CD4-positive, alpha-beta T cell treated with Interleukin-2 at 100 ng/mL for 4 hours (primary cell): ENCODE measurements at places on chromosomes 1 and 21.
A peak's percentile ranks its signal among the peaks of the same experiment; 100 is the strongest.

- no peak for DNase-seq
Observed at GRCh38 chr21:24955275-24955961, 651.9 kb downstream of the MRPL39 start.

DNA sequence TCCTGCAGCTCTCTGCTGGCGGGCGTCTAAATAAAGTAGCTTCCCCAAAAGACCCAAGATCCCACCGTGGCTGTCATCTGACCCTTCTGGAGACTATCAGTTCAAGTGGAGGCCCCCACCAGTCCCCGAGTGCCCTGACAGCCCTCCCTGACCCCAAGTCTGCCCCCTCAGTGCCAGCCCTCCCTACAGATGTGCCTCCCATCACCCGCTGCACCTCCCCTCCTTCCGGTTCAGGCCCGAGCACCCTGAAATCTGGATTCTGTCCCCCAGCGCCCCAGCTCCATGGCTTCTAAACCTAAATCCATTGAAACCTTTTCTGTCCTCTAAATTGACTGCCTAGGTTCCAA lies 595 bp downstream of the IL10RB start:
- DNase-seq = peak; percentile 34

DNA sequence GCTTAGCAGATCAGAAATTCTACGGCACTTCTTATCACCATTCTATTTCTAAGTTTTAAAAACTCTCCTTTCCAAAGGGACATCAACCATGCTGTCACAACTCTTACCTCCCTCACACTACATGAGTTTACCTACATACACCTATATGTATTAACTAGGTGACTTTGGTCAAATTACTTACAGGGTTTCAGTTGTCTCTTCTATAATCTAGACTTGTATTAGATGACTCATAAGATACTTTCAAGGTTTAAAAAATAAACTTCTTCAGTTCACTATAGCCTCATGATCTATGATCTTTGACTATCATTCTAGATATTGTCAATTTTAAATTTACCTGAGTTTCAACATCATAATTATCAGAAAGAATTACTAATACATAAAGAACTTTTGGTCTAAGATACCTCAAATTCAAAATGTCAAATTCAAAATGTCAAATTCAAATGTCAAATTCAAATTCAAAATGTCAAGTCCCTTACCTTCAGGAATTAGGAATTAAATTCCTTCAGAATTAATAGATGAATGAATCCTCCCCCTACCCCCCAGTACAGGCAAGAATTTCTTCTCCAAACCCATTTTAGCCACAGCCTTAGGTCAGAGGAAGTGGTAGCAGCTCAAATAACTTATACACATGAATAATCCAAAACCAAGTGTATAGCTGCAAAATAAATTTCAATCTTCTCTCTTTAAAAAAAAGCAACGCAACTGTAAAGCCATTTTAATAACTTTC lies 31.1 kb downstream of the OTUD7B start:
- DNase-seq = no peak

DNA sequence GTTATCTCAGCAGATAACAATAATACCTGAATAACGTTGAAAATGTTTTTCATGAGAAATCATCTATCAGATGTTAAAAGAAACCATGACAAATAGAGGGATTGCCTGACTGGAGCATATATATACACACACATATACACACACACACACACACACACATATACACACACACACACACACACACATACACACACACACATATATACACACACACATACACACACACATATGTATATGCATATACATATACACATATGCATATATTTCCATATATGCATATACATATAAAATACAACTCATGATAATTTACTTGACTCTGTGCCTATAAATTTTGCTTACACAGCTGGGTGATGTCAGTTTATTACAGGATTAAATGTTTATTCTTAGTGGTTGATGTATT lies 847.3 kb upstream of the ADAMTS5 start:
- no peak for DNase-seq

DNA sequence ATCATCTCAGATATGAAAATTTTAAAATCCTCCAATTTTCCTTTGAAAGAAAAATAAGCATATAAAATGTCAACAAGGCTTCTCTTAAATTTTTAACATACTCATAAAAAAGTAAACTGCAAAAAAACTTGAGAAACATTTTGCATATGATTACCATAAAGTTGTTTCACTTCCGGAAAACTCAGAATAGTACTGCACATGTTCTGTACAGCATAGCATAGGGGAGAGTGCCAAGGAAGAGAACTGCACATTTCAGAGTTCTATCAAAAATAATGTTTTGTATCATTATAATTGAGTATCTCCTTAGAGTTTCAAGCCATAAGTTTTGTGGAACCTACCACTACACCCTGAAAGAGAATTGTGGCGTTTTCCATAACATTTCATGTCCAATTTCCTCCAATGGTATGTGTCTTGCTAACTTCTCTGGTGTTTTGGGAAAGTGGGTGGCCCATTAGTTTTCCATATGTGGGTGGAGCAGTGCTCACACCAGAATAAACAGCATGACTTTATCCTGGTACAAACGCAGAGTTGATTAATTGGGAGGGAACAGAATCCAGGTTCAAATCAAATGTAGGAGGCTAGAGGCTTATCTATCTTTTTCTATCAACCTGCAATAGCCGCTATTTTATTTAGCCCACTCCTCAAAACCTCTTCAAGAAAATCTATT lies 430.9 kb downstream of the LMO4 start:
- no peak for DNase-seq

GRCh38 chr1:188127507-188127906 lies 1298.8 kb downstream of the PLA2G4A start:
- DNase-seq = no peak

DNA sequence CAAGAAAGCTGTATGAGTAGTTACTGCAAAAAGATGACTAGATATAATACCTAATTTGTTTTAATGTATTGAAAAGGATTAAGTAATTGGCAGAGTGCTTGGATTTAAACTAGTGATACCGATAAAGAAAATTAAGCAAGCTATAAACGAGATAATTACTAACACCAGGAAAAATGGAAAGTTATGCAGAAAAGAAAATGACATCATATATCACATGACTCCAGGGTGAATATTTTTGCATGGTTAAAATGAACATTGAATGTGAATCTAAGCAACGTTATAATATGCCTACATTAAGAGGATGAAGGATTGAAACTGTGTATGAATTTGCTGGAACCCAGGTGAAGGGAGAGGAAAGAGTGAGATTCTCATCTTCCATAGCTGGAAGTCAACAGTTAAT lies 644.4 kb downstream of the ADGRL2 start:
- DNase-seq = no peak

DNA sequence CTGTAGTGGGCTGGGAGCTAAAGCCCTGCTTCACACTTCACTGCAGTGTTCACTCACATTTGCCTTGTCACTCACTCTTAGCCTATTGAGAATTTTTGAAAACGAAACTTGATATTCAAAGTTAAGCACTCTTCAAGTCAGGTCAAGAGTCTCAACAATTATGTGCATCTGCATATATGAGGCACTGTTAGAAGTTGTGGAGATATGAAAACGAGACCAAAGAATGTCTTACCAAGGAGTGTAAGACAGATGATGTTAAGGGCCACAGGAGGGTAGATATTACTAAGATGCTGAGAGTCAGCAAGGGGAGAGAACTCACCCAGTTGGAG lies 64.7 kb upstream of the GJA8 start:
- DNase-seq = no peak

- DNase-seq = no peak
Observed at GRCh38 chr21:35298757-35299156, 249.7 kb upstream of the RUNX1 start.

GRCh38 chr1:198771563-198772153 lies 132.8 kb downstream of the PTPRC start:
- DNase-seq = no peak

GRCh38 chr1:17763417-17763816 lies 8.3 kb downstream of the ACTL8 start:
- DNase-seq = no peak

DNA sequence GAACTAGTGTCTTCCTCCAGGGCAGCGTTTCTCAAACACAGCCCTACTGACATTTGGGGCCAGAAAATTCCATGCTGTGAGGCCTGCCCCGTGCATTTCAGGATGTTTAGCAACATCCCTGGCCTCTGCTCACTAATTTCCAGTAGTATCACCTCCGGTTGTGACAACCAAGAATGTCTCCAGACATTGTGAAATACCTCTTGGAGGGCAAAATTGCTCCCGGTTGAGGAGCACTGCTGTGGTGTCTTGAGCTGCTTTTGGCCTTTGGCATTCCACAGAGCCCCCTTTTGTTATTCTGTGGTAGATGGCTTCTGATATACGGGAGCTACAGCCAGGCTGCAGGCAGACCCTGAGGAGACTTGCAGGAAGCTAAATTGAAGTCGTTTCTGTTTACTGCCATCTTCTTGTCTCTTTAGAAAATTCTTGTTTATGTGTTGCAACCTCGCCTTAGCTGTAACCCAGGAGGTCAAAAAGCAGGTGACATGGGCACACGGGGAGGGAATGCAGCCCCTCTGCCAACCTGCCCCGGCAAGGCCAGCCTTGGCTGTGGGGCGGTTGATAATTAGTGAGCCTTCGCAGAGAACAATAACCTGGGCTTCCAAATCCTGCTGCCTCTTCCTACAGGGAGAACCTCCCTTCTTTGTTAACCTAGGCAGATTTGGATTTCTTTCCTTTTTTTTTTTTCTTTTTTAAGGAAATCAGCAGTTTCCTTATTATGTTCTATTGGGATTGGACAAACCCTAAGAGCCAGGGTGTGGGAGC lies 74.7 kb upstream of the AKT3 start:
- DNase-seq = no peak

DNA sequence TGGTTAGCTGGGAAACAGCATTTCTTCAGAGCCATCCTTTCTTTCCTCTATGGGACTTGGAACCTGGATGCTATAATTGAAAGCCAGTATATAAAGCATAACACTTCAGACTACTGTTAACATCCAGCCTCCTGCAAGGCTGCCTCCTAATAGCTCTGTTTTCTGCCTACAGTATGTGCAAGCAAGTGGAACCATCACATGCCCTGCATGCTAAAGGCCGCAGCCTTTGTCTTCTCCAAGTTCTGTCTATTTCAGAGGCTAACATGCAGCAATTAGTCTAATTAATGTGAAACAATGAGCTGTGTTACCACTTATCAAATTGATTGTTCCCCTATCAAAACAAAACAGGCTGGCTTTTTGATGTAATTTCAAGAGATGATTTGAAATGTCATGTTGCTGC lies 82.7 kb upstream of the ESRRG start:
- no peak for DNase-seq

DNA sequence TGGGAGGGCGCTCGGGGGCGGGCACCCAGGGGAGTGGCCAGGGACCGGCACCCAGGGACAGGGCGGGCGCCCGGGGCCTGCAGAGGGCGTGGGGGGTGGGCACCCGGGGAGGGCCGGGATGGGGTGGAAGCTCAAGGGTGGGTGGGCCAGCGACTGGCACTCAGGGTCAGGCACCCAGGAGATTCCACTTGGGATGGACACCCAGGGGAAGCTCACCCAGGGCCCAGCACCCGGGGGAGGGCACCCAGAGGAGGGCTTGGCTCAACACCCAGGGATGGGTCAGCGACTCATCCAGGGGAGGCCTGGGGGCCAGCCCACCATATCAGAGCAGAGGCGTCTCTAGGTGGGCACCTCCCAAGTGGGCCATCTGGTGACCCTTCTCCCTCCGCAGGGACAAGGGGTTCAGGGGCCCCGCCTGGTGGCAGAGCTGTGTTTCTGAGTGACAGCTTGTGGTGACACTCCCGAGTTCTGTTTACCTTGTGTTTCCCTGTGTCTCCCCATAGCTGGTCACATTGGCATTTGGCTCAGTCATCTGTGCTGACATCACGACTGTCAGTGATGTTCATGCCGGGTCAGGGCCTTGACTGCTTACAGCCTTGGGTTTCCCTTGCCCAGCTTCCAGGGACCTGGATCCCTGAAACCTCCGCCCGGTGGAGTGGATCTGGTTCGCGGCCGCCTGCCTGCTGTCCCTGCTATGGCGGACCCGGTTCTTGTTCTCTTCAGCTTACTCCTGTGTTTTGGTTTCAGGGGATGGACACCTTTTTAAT lies 749 bp downstream of the IBA57 start:
- DNase-seq = peak; percentile 66

GRCh38 chr1:180630408-180631193 lies 1.2 kb upstream of the XPR1 start:
- no peak for DNase-seq

GRCh38 chr21:25938658-25939395 lies 204.1 kb downstream of the GABPA start:
- DNase-seq = no peak

DNA sequence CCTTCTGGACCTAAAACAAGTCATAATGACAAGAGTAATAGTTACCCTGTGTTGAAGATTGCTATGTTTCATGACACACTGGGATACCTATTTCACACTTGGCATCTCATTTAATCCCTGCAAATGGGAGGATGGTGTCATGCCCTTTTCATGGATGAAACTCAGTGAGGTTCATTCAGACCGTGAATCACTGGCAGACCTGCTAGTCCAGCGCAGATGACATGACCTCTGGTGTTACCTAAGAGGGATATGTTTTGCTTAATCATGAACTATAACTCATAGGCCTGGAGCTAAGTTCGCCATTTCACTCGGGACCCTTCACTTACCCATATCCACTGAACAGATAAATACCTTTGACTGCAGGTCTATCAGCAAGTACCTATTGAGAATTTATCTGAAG lies 286.6 kb upstream of the FMN2 start:
- no peak for DNase-seq

DNA sequence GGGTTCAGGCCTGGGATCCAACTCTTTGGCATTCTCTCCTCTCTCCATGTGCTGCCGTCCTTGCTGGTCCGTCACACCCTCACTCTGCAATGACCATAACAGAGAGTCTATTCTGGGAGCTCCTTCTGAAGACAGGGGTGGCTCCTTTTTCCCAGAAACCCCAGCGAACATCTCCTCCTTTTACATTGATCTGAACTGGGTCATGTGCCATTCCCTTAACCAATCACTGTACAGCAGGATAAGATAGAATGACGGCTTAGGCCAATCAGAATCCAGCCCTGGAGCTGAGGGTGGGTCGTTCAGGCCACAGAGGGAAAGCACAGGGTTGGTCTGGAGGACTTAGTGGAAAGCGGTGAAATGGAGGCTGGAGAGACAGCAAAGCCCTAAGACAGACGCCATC lies 740.1 kb downstream of the MATN1 start:
- no peak for DNase-seq

DNA sequence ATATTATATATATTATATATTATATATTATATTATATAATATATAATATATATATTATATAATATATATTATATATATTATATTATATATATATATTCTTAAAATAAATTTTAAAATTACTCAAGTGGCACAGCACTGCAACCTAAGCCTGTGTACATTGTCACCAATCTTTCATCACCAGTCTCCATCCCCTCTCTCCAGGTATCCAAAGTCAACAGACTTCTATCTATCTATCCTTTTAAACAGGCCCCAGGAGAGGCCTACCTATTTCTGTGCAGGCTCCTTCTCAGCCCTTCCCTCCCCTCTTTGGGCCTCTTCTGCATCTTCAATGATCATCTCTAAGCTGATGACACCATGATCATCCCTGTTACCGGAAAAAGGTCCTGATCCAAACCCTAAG lies 111.7 kb downstream of the RHOU start:
- no peak for DNase-seq

- DNase-seq = no peak
Observed at GRCh38 chr1:201880928-201881571, 7.6 kb upstream of the SHISA4 start.

- DNase-seq = no peak
Observed at GRCh38 chr1:83626603-83627002, 372.3 kb downstream of the TTLL7 start.
